NCI-H510A treated with DMSO at 0.1 percent for 48 hours (cell line): ENCODE measurements at places on chromosomes 16 and 17.
A peak's percentile ranks its signal among the peaks of the same experiment; 100 is the strongest.

DNA sequence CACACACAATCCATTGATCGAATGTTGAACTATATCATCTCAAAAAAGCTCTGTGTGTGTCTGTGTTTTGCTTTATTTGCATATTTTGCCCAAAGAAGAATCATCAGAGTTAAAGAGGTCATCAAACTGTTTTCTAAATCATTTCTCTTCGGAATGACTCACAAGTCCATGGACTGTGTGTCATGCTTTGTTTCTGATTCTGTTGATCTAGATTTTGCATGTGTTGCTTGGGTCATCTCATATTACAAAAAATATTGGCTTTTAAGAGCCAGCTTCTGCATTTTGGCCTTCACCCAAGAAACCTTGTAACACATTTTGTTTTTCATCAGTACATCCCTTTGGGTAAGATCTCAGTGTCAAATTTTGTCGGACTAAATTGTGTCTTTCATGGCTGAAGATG lies 471.2 kb upstream of the HSBP1 start:
- no peak for DNase-seq

GRCh38 chr16:68088130-68088972 lies 3.2 kb downstream of the NFATC3 start:
- DNase-seq: no peak

DNA sequence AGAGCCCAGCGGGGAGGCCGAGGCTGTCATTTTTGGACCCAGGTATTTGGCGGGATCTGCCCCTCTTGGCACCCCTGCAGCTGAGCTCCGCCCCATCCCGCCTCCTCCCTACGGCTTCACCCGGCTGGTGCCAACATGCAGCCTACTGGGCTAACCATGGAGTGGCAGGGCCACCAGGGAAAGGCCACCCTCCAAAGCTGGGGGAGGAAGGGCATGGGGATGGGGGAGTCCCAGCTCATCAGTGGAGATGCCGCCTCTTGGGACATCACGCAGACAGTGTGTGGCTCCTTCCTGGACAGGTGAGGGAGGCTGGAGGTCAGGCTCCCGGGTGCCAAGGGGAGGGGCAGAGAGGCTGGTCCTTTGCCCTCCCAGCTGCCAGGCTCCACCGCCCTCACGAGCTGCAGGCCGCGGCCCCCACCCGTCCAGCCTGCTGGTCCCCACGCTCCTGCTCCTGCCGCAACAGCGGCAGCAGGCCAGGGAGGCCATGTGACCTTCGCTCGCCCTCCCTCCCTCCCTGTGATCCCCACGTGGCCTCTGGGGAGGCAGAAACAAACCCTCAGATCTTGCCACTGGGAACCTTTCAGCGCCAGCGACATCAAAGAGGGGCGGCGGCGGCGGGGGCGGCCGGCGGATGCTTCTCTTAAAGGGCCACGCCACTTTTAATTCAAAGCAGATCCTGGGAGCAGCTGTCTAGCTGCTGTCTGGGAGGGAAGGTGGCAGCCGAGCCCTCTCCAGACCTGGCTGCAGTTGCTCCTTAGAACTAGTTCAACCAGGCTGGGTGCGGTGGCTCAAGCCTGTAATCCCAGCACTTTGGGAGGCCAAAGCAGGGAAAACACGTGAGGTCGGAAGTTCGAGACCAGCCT lies 6.8 kb upstream of the NOTUM start:
- peak; percentile 91 for DNase-seq

DNA sequence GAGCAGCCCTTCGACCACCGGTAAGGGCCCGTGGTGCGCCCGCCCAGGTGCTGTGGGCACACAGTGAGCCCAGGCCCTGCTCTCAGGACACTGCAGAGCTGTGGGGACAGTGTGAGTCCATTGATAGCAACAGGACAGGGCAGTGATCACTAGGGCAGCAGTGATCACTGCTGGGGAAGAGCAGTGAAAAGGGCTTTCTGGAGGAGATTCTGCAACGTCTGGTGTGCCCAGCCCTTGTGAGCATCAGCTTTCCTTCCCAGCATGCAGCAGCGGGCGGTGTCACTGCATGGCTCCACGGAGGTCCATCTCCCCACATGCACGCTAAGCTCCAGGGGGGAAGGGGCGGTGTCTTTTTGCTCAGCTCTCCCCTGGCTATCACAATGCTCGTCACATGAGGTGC lies 32.1 kb downstream of the MAP1LC3B start:
- DNase-seq: no peak
